ENCODE measurements at places on chromosomes 3 and 15. TPM values are rescaled to one million over a fixed set of nuclear protein-coding genes. Genes with fewer than 3 reads are reported as not detected.

The NPRL2 gene
- 22.3 TPM for total RNA-seq

The ZBTB20 gene
- 2.6 TPM for total RNA-seq

The SLC12A8 gene
- total RNA-seq = 15.9 TPM

The FBLN2 gene
- total RNA-seq = 24.9 TPM

The CALML4 gene
- 15.8 TPM for total RNA-seq

The MYO5C gene
- 28.8 TPM for total RNA-seq

The PDIA5 gene
- 26.4 TPM for total RNA-seq

The GUCA1C gene
- not detected for total RNA-seq

The NKIRAS1 gene
- total RNA-seq = 9.7 TPM

The CFAP161 gene
- not detected for total RNA-seq

The NGLY1 gene
- 34.0 TPM for total RNA-seq

The CCDC9B gene
- 1.2 TPM for total RNA-seq

The GXYLT2 gene
- 5.1 TPM for total RNA-seq

The SLC7A14 gene
- 0.49 TPM for total RNA-seq

The GP9 gene
- not detected for total RNA-seq

The ITPKA gene
- 2.1 TPM for total RNA-seq

The ITGA11 gene
- total RNA-seq = 0.03 TPM

The RASA2 gene
- total RNA-seq = 28.6 TPM

The DAPK2 gene
- 3.9 TPM for total RNA-seq

The KBTBD13 gene
- not detected for total RNA-seq

The SHF gene
- total RNA-seq = 15.6 TPM

The ENTPD3 gene
- total RNA-seq = 0.63 TPM

The SENP8 gene
- total RNA-seq = 4.9 TPM

The GNAT1 gene
- not detected for total RNA-seq

The PLSCR5 gene
- not detected for total RNA-seq

The SCAANT1 gene
- not detected for total RNA-seq

The WNT5A gene
- 4.0 TPM for total RNA-seq

The DBR1 gene
- 17.2 TPM for total RNA-seq

The PRR23A gene
- total RNA-seq = not detected

The ZFYVE19 gene
- total RNA-seq = 22.7 TPM

The CRABP1 gene
- 127 TPM for total RNA-seq

The FBXW12 gene
- not detected for total RNA-seq

The SLC6A11 gene
- 1.2 TPM for total RNA-seq

The TLR9 gene
- not detected for total RNA-seq

The CADM2 gene
- 13.3 TPM for total RNA-seq

The MESP2 gene
- 0.16 TPM for total RNA-seq

The ARPIN gene
- total RNA-seq = 2.8 TPM

The KNG1 gene
- not detected for total RNA-seq

The MEGF11 gene
- 1.3 TPM for total RNA-seq

The MON1A gene
- total RNA-seq = 13.3 TPM

The ASB14 gene
- total RNA-seq = not detected

The C3orf70 gene
- 1.5 TPM for total RNA-seq
